ENCODE measurements at places on chromosomes 4 and X.

GRCh38 chrX:132127743-132128142 lies at the start of gene FRMD7:
TSS of gene FRMD7 (minus strand) at chrX:132128020. CDS start at chrX:132127844, 176 bp downstream.
- no peak for DNase-seq

GRCh38 chrX:14508025-14508690 lies 21.2 kb upstream of the GLRA2 start:
- no peak for DNase-seq

GRCh38 chrX:71301195-71301924 lies at the start of gene ITGB1BP2:
TSS of gene ITGB1BP2 (plus strand) at chrX:71301750. CDS start at chrX:71301807, 57 bp downstream.
- no peak for DNase-seq

- no peak for DNase-seq
These were observed 32.4 kb downstream of the IGFBP7 start for GRCh38 chr4:57077550-57078343.

DNA sequence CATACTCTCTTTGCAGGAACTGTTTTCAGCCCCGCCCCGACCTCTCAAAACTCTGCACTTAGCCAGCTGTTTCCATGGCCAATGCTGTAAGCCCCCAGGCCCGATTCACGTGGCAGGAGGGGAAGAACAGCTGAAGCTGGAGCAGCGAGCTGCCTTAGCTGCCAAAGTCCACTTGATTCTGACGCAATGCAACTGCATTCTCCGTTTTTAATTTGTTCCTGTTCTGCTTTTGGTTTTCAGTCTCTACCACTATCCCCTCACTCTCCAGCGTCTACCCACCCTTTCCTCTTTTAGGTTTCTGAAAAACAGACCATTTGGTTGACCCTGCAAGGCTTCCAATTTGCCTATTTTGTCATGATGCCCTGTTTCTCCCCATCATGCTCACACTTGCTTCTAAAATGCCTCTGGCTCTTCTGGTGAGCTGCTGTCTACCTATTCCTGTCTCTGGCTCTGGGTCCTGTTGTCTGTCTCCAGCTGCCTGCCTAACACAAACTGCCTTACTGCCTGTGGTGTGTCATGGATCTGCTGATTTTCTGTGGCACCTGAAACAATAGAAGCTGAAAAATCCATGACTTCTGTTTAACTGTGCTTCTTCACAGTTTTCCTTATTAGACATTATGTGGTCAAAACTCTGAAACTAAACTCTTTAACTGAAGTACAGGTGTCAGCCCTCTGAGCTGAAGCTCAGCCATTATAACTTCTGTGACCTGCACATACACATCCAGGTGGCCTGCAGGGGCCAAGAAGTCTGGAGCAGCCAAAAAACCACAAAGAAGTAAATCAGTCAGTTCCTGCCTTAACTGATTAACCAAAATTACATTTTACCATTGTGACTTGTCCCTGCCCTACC lies 160.5 kb upstream of the AGTR2 start:
- no peak for DNase-seq

Data from left cardiac atrium (tissue), 4 donors.